ENCODE measurements at places on chromosomes 7 and 10.

DNA sequence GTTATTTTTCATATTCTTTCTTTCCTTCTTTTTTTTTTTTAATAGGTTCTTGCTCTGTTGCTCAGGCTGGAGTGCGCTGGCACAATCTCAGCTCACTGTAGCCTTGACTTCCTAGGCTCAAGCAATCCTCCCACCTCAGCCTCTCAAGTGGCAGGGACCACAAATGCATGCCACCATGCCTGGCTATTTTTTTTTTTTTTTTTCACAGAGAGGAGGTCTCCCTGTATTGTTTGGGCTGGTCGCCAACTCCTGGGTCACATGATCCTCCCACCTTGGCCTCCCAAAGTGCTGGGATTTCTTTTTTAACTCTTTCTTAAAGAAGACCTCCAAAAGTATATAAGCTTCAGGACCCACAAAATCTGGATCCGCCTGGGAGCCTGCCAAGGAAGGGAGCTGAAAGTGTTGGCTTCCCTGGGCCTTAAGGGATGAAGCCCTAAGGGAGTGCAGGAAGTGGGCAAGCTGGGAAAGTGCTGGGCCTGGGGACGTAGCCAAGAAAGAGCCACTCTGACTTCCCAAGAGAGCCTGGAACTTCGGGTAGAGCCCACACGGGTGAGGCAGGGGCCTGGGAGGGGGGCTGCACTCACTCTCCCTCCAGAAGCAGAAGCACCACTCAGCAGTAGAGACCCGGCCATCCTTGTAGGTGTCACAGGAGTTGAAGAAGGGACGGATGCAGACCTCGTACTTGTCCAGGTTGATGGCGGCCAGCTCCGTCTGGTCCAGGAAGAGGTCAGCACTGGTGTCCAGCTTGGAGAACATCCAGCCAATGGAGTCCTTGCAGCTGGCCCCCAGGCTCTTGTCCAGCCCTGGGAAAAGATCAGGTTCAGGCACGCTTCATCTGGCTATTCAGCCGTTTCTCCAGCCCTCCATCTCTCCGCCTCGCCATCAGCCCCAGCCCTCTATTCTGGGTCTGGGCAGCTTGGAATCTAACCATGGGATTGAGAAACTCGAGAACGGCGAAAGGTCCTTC lies 21.8 kb downstream of the SPOCK2 start:
- no peak for DNase-seq

GRCh38 chr7:140927351-140927750 lies 2.6 kb upstream of the BRAF start:
- no peak for DNase-seq

- DNase-seq = no peak
Measured at GRCh38 chr10:51915031-51915542, 215.7 kb upstream of the CSTF2T start.

DNA sequence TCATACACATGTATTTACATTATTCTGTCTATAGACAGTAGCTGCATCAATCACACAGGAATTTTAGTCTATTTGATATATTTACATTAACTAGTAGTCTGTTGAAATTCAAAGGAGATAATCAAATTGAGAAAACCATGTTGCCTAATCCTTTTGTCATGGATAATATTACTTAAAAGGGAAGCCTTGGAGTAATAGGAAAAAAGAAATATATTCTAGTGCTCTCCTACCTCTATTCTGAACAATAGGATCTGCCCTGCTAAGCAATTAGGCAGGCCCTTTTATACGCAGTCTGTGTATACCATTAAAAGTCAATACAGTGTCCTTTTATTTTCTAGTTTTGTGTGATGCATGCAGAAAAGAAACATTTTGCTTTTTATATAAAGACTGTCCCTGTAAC lies 24.5 kb downstream of the UMAD1 start:
- no peak for DNase-seq

DNA sequence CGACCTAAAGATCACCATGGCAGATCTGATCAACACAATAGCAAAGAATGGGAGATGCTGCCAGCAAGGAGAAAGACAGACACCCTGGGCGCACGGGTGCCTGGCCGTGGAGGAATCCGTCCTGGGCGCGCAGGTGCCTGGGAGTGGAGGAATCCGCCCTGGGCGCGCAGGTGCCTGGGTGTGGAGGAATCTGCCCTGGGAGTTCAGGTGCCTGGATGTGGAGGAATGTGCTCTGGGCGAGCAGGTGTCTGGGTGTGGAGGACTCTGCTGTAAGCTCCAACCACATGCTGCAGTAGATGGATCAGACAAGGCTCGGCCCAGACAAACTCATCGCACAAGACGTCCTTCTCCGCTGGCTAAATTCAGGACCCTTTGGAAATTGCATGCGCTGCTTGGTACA lies 346.3 kb upstream of the ADARB2 start:
- DNase-seq = no peak

DNA sequence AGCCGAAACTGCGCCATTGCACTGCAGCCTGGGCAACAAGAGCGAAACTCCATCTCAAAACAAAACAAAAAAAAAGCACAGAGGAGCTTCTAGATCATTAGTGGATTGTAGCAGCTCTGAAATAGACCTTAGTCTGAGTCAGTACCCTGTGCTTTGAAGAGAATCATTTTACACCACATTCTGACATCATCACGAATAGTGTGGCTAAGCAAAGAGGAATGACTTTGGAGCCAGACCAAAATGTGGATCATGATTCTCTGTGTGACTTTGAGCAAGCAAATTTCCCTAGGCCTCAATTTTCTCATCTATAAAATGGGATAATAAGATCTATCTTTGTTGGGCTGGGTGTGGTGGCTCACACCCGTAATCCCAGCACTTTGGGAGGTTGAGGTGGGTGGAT lies 618.9 kb downstream of the CALN1 start:
- no peak for DNase-seq

- DNase-seq = no peak
Measured at GRCh38 chr10:80277016-80277415, 12.4 kb downstream of the MAT1A start.

- no peak for DNase-seq
Measured at GRCh38 chr10:114516356-114516755, 112.1 kb upstream of the AFAP1L2 start.

- DNase-seq = no peak
Measured at GRCh38 chr7:122652876-122653275, 46.0 kb downstream of the RNF133 start.

GRCh38 chr10:71211775-71212317 lies 524 bp upstream of the UNC5B start:
- no peak for DNase-seq

DNA sequence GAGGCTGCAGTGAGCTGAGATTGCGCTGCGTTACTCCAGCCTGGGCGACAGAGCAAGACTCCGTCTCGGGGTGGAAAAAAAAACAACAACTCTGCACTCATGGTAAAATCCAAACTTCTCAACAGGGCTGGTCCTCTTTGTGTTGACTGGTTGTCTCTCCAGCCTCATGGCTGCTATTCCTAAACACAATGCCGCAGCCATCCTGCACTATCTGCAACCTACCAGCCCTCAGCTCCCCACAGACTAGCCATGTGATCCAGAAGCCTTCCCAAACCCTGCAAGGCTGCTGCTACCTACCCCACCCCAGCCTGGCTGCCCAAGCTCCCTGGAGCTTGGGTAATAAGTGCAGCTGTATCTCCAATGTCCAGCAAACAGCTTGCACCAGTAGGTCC lies 11.7 kb downstream of the ZYX start:
- DNase-seq = no peak

DNA sequence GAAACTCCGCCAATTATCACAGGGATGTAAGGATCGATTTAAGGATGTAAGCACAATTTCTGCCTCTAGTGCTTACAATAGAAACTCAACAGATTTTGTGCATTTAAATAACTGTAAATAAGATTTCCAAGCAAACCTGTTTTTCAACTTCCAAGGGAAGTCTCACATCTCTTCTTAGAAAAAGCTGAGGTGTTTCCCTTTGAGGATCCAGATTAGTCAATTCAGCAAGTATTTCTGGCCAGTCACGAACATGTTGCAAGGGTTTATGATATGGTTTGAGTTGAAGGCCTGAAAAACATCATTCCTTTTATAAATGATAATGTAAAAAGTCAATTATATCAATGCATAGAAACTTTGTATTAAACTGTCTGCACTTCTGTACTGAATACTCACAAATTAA lies 23.9 kb downstream of the KRIT1 start:
- no peak for DNase-seq

DNA sequence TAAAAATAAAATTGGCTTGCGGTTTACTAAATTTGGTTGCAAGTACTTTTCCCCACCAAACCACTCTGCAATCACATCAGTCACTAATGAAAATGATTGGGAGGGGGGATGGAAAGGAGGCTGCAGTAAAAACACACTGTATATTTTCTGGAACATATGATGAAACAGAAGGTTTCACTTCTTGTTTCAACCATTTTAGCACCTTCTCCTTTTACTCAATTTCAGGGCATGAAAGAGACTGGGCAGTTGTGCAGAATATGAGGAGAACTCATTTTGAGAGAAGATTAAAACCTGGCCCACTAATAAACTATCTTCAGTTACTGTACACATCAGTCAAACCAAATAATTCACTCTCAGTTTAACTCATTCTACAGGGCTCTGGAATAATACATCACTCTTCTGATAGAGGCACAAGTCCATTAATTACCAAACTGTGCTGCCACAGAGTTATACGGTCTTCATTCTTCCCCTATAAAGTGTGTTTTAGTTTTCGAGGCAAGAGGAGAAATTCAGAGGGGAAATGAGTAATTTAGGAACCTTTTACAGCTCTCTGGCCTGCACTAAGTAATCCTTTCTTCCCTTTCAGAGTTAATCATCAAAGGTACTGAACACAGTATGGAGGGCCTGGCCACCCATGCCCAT lies 25.5 kb downstream of the JAZF1 start:
- DNase-seq = no peak

- DNase-seq = no peak
Measured at GRCh38 chr10:132383101-132383500, 13.9 kb upstream of the PWWP2B start.

DNA sequence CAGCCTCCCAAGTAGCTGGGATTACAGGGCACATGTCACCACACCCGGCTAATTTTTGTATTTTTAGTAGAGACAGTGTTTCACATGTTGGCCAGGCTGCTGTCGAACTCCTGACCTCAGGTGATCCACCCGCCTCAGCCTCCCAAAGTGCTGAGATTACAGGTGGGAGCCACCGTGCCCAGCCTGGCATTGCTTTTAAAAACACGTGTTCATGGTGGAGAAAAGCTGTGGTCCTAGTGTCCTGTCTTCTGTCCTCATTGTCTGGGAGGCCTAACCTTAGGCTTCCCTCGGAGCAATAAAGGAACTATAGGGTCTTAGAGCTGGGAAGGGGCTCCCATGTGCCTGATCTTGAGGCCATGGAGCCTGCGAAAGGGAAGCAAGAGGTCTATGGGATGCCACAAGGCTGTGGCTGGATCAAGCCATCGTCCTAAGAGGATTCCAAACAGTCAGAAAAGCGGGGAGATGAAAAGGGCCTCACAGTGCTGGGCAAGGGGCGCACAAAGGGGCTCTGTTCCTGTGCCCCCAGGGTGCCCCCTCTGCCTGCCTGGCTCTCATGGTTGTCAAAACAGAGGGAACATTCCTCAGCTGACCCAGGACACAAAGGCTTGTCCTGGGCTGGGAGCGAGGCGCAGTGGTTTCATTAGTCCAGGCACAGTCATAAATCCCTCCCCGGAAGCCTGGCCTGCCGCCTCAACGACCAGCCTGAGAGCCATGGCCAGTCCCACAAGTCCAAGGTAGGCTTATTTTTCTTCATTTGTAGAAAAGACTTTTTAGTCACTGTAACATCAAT lies 106.6 kb upstream of the TNS3 start:
- DNase-seq = no peak

GRCh38 chr7:144859739-144860138 lies 23.9 kb upstream of the TPK1 start:
- DNase-seq = no peak

- no peak for DNase-seq
Measured at GRCh38 chr7:105906695-105907094, 30.3 kb upstream of the ATXN7L1 start.

GRCh38 chr10:16853201-16853600 lies 36.0 kb upstream of the RSU1 start:
- DNase-seq = no peak

DNA sequence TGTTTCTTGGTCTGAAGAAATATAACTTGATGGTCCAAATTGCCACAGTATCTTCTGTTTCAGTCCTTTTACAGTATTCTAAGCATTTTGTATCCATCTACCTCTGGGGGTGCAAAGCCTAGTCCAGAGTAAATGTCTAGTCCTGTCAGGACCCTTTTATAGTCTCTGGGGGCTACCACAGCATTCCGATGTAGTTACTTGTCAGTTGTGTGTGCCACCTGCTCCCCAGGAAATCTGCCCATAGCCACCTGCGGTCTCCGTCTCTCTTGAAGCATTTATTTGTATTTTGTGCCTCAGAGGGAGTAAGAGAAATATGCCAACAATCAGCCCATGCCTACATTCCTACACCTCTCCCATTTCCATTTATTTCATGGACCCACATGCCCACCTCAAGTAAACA lies 12.8 kb downstream of the AGBL3 start:
- no peak for DNase-seq

GRCh38 chr7:150855476-150856302 lies 3.4 kb downstream of the AOC1 start:
- DNase-seq = no peak

DNA sequence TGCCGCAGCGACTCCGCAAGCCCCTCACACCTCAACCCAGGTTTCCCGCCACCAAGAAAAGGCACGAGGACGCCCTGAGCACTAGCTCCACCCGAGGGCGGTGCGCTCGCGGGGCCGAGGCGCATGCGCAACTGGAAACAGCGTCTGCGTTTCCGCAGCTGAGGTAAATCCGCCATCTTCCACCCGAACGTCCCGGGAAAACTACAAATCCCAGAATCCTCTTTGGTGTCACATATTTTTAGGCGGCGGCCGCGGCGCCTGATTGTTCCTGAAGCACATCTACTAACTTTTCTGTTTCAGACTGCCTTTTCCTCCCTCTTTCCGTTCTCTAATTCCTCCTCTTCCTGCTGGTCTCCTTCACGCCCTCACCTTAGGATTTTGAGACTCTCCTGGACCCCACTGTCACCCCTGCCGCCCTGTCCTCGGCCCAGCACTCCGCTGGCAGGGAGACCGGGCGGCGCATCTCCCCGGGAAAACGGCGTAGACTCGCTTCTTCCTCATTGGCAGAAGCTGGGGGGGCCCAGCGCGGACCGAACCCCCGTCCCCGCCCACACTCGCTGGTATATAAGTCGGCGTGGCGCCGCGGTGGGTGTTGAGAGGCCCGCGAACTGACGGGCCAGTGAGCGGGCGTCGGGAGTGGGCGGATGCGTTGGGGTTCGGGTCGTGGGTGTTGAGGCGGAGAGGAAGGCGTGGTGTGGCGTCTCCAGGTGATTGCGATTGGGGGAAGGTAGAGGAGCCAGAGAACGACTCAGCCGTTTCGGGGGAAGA lies at the start of gene ZCWPW1:
Gene ZCWPW1 (minus strand): TSS at position 505 of the 768 bp plus-strand sequence. CDS start 8,054 bp downstream, outside the sequence.
- peak; percentile 86 for DNase-seq

GRCh38 chr10:78224602-78225001 lies 190.9 kb downstream of the RPS24 start:
- DNase-seq = no peak

- DNase-seq = no peak
Measured at GRCh38 chr10:78589687-78590086, 479.1 kb upstream of the ZMIZ1 start.
